Right atrium auricular region (tissue), 2 donors: ENCODE measurements at places on chromosomes 1 and 21.

DNA sequence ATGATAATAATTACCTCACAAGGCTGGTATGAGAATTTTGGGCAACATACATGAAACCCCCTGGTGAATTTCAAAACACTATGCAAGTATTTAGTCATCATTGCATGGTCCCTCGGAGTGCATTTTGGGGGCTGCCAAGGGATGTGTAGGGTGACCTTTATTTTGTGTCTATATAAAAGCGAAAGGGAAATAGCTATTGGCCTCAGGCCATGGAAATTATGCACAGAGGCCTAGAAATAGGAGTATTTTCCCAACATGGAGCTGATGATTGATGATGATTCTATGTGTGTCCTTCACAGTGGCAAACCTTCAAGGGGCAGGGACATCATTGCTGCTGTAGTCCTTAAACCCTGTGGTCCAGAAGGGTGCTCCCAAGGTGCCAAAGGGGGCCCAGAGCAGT, 265.5 kb downstream of the ST6GALNAC3 start:
- DNase-seq, result no peak

GRCh38 chr1:216466162-216466801, 43.0 kb upstream of the USH2A start:
- DNase-seq, result no peak

DNA sequence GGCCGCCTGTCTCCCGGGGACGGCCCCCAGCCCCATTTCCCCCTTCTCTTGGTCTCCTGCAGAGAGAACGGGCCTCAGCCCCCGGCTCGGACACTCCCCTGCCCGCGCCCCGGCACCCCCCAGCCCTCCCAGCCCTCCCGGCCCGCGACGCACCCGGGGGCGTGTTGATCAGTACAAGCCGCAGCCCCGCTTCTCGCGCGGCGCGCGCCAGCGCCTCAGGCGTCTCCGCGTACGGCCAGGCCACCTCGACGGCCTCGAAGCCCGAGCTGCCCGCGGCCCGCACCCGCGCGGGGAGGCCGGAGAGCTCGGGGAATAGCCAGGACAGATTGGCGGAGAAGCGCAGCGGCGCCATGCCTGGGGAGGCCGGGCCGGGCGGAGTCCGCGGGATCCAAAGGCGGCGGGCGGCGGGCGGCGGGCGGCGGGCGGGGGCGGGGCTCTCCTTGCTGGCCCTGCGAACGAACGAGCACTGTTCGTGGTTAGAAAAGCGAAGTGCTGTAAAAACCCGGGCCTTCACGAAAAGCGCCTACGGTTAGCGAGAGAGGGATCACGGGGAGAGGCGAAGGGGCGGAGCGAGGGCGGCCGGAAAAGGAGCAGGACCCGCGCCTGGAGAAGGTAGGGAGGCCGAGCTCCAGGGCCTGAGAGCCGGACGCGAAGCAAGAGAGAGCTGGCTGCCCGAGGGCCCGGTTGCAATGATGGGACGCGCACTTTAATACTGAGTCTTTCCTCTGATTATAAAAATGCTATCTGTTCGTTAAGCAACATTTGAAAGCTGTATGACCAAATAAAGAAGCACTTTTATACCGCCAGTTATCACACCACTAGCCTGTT, at the start of gene HYI:
HYI (minus strand) TSS at position 490 of the 828 bp plus-strand sequence; CDS start at position 352, 138 bp downstream.
- peak; percentile 86 for DNase-seq

- no peak for DNase-seq
These were observed 135.0 kb downstream of the TGFB2 start for GRCh38 chr1:218480137-218480536.

DNA sequence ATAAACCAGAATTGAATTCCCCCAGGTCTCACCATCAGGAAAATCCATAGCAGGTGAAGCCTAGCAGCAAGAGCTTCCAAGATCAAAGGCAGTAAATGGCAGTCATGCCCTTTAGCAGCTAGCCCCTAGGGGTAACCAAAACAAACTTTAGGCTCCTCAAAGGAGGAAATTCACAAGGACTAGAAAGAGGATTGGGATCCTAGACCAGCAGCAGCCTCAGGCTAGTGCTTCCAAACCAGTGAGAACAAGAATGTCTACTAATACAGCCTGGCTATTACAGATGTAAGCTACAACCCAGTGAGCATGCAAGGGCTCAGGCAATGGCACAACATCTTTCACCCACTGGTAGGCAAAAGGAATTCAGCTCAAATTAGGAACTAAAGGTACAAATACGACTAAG, 11.1 kb upstream of the RIMKLA start:
- DNase-seq, result no peak

DNA sequence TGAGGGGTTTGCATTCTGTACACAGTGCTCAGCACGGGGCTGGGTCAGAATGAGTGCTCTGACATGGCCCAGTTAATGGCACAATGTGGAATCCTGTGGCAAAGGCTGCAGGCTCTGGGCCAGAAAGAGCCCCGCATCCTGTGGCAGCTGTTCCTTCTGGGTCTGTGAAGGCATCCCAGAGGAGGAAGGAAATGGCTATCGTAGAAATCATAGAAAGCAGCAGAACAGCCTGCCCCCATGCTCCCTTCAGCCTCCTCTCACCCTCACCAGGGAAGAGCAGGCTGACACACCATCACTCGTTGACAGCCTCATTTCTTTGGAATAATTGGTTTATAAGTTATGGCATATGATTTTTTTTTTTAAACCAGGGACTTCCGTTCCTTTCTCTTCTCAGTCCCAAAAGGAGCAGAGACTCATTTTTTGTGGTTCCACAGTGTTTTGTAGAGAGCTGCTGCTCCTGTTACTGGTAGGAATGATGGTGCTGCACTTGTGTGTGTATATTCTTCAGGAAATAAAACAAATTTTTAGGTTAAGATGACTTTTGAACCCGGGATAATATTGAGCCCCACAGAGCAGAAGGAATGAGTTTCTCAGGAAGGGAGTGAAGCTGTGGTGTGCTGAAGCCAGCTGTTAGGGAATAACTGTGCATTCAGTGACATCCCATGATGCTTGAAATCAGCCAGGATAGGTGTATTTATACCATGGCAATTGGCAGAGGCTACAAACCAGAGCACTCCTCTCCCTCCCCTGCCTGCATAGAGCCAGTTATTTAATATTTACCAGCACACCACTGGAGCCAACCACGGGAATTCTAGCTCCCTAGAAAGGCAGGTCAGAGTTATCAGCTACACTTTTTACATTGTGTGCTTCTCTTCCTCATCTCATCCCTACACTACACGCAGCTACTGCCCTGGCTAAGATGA, 32.0 kb downstream of the PLXNA2 start:
- DNase-seq, result no peak

GRCh38 chr21:36841866-36842265, 124.6 kb downstream of the HLCS start:
- no peak for DNase-seq

- no peak for DNase-seq
These were observed 12.2 kb downstream of the STYXL2 start for GRCh38 chr1:167106119-167106461.

DNA sequence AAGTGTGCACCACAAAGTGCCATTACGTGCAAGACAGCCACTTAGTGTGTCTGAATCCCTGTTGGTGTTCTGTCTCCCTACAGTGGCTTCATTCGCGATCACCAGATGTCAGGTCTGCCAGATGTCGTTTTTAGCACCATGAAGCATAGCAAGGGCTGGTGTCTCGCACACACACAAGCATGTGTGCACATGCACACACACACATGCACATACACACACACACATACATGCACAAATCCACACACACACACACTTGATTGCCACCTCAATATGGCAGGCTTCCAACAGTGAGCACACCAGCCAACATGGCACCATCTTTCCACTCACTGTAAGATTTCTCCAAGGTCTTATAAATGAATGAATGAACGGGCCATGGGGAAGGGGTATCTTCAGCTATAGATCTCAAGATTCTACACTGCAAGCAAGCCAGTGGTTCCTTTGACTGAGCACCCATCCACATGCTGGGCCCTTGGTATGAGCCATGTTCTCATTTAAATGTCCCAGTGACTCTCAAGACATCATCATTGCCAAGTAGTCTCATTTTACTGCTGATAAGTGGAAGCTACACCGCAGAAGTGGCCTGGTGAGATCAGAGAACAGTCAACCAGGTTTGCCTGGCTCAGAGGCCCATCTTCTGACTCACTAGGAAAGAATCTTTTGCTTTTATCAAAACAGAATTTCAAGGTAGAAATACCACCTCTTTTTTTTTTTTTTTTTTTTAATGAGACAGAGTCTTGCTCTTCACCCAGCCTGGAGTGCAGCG, 84.9 kb downstream of the SIM2 start:
- DNase-seq, result no peak

- DNase-seq, result no peak
These were observed 123.1 kb downstream of the OLFM3 start for GRCh38 chr1:101873672-101874071.

GRCh38 chr1:19427087-19427781, 58.1 kb downstream of the CAPZB start:
- DNase-seq, result no peak

DNA sequence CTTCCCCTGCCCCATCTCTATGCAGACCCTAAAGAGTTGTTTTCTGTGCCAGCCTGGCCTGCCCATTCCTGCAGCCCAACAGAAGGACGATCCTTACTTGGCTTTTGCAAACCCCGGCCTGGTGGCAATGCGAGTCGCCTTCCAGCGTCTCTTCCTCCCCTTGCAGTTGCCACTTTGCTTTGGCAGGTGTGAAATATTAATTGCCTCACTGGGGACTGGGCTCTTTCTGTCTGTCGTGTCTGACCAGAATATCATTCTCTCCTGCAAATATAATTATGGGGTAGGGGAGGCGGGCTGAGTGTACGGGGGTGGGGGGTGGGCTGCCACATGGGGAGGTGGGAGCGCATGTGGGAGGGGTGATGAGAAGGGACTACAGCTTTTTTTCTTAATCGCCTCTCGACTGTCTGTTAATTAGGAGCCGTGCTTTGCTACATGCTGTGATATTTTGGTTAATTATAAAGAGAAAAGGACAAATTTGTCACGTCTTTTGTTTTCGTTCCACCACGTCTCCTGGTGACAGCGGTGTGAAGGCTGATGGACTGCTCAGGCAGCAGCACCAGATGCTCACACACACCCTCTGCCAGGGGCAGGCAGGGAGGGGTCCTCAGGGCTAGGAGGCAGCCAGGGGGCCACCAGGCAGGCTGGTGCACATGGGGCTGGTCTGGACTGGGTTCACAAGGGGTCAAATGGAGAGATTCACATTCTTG, 80.1 kb upstream of the CD34 start:
- peak; percentile 18 for DNase-seq

DNA sequence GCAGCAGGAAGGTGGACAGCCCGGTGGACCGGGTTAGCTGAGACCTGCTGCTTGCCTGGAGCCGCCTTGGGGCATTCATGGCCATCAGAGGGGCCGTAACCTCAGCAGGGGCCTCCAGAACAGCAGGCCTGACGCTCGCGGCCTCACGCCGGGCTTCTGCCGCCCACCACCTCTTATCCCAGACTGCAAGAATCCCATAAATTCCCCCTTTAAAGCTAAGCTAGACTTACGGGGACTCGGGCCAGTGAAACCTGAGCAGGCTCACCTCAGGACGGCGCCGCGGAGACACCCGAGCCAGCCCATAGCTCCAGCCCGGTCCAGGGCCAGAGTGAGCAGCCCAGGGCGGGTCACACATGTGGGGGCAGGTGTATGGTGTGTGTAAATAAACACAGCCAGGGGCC, 132.3 kb downstream of the GLIS1 start:
- DNase-seq, result no peak

- no peak for DNase-seq
These were observed 36.8 kb downstream of the DIPK1A start for GRCh38 chr1:92924501-92924900.

- no peak for DNase-seq
These were observed 273.3 kb downstream of the OLFM3 start for GRCh38 chr1:101723415-101723814.

DNA sequence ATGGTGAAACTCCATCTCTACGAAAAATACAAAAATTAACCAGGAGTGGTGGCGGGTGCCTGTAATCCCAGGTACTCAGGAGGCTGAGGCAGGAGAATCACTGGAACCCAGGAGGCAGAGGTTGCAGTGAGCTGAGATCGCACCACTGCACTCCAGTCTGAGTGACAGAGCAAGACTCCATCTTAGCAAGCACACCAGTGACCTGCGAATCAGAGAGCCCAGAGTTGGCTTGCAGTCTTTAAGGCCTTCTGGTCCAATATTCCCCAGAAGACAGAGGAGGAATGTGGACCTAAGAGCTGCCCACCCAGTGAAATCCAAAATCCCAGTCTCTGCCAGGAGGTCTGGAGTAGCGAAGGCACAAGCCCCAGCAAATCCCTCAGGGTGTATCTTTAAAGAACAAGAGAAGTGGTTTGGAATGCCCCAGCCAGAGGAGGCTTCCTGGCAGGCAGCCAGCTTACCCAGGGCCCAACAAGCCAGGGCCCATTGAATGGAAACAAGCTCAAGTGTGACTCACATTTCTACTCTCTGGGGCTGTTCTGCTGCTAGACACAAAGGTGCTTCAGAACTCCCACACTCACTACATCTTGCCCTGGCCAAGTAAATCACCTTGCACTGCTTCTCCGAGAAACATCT, 23.9 kb downstream of the GPR161 start:
- DNase-seq, result no peak

DNA sequence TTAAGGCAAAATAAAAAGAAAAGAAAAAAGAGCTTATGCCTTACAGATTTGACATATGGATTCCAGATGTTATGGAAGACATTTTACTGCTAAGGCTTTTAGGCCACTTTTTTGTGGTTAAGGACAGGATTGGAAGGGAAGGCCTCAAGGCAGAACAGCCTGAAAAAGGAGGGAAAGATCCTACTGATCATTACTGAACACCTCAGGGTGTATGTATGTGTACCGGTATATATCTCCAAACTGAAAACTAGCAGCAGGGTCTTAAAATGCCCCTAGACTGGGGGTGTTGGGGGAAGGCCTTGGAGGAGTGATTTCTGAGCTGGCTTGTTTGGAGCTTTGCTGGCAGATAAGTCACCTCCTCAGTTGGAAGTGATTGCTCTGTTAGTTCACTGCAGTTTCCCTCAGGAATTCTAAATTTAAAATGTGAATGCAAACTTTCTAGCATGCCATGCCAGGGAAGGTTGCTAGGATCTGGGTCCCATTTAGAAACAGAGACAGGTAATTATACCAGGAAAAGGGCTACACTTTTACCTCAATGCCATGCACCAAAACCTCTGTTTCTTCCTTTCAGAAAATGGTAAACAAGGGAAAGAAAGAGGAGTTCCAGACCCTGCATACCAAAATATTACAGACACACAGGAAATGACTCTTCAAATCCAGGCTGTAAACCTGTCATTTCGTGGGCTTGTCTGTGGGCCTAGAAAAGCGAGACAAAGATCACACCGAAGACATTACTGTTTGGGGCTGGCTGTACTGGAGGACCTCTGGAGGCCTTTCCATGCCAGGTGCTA, 15.0 kb downstream of the C1orf52 start:
- DNase-seq, result no peak
